ENCODE measurements at places on chromosomes 4 and X.
A peak's percentile ranks its signal among the peaks of the same experiment; 100 is the strongest.

GRCh38 chrX:36974911-36975310 is 33.3 kb upstream of the FAM47C start:
- no peak for DNase-seq

DNA sequence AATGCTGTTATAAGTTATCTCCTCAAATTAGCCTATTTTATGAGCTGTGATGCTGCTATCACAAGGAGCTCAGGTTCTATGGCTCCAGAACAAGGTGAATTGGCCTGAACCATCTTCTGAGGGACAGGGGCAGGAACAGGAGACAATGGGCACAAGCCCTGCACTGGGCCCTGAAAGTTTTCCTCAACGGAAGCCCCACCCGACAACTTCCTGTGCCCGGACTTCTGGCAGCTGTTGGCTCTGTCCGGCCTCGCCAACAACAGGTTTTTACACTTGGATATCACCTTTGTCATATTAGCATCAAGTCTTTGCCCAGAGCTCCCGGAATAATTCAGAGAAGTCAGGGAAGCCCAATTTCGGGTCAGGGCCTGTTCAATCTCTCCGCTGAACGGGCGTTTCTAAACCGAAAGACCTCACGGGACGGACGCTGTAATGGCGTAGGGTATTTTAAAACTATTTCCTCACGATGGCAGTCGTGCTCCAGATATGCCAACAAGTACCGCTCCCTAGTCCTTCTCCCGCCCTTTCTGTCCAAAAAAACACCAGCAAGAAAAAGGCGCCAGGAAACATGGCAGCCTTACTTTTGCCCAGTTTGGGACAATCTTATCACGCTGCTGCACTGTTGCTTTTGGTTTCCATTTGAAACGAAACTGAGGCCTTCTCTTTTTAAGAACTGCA is 201.0 kb upstream of the STK26 start:
- DNase-seq, result no peak

DNA sequence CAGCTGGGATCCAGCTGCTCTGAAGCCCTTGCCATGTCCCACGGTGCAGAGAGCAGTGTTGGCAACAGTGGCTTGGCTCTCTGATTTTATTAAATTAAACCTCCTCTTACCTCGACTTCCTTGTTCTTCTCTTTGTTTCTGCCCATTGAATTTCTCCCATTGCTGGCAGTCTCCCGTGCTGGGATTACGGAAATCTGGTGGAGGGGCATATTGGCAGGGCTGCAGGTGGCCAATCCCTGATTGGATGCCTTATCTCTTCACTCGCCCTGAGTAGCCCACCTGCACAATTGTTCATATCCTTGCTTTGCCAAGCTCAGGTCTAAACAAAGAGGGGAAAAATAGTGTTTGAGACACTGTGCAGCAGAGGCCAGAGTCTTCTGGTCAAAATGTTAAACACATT is 493.9 kb downstream of the TMA16 start:
- no peak for DNase-seq

GRCh38 chr4:139167774-139168444 is 9.1 kb downstream of the ELF2 start:
- peak; percentile 36 for DNase-seq

DNA sequence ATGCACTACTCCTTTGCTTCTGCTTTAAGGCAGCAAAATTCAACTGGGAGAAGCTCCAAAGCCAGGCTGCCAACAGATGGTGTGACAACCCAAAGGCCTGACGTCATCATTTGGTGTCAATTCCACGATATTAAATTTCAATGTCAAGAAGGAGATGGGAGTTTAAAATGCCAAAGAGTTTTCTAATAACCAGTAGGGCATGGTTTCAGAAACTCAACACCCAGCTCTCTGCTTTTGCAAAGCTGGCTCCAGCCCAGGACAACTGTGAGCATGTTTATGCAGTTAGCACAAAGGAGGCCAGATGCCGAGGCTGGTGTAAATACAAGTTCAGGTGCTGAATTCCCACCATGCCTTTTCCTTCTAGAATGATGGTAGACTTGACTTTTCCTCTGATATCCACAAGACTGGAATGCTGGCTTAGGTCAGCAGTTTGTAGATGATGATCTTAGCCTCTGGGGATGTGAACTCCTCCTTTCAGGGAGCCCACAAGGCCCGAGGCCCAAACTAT is 67.3 kb downstream of the AFAP1 start:
- DNase-seq, result no peak
